Liver (tissue), 10 donors: ENCODE measurements at places on chromosomes 2 and 18. TPM values are rescaled to one million over a fixed set of nuclear protein-coding genes. Genes with fewer than 3 reads are reported as not detected.

Gene LONRF2
- 0.24 TPM for polyA plus RNA-seq

Gene LDLRAD4
- polyA plus RNA-seq = 9.8 TPM

Gene AQP12A
- not detected for polyA plus RNA-seq

Gene FAM228B
- 3.5 TPM for polyA plus RNA-seq

Gene STARD6
- polyA plus RNA-seq = not detected

Gene ADD2
- polyA plus RNA-seq = 0.16 TPM

Gene L3MBTL4
- 4.5 TPM for polyA plus RNA-seq

Gene C2orf66
- polyA plus RNA-seq = not detected

Gene ZNF521
- 0.75 TPM for polyA plus RNA-seq

Gene GREB1
- polyA plus RNA-seq = 1.0 TPM

Gene RAB6D
- 0.02 TPM for polyA plus RNA-seq

Gene AQP4
- 0.07 TPM for polyA plus RNA-seq

Gene CHN1
- 1.1 TPM for polyA plus RNA-seq

Gene ZC3H15
- polyA plus RNA-seq = 29.6 TPM

Gene EFR3B
- 0.05 TPM for polyA plus RNA-seq

Gene LAMA1
- 0.05 TPM for polyA plus RNA-seq

Gene EIF2AK2
- 11.4 TPM for polyA plus RNA-seq

Gene CXCR4
- polyA plus RNA-seq = 6.4 TPM
